ENCODE measurements at places on chromosomes 1 and 21.

DNA sequence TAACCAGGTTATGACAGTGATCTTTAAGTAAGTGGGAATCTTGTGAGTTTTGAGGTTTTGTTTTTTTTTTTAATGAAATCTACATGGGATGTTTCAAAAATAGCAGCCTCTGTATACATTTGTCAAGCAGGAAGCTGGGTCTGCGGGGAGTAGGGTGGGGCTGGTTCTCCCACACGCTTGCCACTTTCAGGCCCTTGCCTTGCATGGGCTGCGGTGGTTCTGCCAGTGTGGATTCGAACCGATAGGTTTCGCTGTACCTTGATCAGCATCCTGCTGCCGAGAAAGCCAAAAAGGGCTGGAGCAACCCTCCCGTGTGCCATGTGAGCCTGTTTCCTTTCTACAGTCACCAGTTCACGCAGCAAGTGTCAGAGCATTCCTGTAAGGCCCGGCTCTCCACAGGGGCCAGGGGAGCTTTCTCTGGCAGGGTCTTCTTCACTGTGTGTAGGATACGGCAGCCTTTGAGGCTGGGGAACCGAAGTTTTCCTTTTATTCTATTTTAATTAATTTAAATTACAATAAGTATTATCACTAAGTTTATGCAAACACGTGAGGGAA, 79.2 kb upstream of the SAMD11 start:
- DNase-seq, result peak; percentile 4

- DNase-seq, result no peak
These were observed 10.4 kb downstream of the ZNF697 start for GRCh38 chr1:119637710-119638109.

- DNase-seq, result no peak
These were observed 75.2 kb downstream of the GFI1 start for GRCh38 chr1:92411511-92411910.

GRCh38 chr1:184539580-184539979, 152.8 kb downstream of the C1orf21 start:
- no peak for DNase-seq

GRCh38 chr1:30151826-30152225, 571.6 kb downstream of the MATN1 start:
- DNase-seq, result no peak

GRCh38 chr21:29737186-29737585, 202.6 kb downstream of the GRIK1 start:
- DNase-seq, result no peak

DNA sequence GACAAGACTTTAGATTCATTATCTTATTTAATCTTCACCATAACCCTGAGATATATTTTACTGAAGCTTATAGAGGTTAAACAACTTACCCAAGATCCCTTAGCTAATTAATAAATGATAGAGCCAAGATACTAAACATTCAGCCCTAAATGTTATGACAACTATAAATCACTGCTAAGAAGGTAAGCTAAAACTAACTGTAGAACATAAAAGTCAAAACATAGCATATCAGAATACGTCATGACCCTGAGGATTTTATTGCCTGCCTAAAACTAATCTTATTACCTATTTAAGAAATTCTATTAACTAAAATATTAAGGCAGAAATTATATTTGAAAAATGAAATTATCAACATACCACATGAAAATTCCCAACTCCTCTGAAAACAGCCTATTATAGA, 22.6 kb downstream of the EVI5 start:
- no peak for DNase-seq
